Endodermal cell (in vitro differentiated cells): ENCODE measurements at places on chromosomes 2 and 18.

GRCh38 chr2:133266041-133266925 is 302.0 kb downstream of the NCKAP5 start:
- H3K4me1 ChIP-seq = peaks cover 3% of the 10 kb centered on the region
- peaks cover 15% of the 10 kb centered on the region for H3K27me3 ChIP-seq

DNA sequence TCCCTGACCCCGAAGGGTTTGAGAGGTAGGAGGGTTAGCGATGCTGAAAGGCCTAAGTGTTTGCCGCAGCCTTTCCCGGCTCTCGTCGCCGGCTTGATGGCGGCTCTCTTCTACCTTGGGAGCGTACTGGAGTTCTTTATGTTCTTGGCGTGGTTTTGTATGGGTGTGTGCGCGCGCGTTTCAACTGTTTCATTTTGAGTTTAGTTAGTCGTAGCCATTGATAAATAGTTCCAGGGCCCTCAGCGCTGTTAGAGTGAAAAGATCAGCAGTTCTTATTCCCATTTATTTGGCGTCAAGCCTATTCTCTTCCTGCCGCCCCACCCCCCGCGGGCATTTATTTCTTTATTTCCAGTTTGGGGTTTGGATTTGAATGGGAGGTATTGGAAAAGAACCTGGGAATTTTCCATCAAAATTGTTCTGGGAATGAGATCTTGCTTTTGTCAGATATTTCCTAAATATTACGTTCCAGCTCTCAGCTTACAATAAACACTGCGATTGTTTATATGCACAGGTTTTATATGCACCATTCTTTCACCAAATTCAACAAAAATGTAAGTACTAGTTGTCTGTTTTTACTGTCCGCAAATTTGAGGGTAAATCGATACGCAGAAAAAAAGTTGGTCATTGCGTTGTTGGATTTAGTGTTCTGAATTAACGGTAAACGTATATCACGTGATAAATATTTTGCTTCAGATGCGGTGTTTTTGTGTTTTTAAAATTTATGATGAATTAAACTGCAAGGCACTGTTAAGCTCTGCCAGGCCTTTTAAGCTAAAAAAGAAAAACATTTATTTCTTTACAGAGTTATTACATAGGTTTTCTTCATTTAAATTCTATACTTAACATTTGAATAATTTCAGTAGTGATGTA is 954 bp downstream of the CCNT2 start:
- peaks cover 30% of the 10 kb centered on the region for H3K36me3 ChIP-seq
- peak overlapping the region; percentile 97 for H3K27ac ChIP-seq
- no peak for DNase-seq
- H3K4me1 ChIP-seq = no peaks in the 10 kb centered on the region
- peak overlapping the region; percentile 98 for H3K4me3 ChIP-seq

- H3K4me1 ChIP-seq = no peaks in the 10 kb centered on the region
- no peak overlapping the region for H3K4me3 ChIP-seq
- peak overlapping the region; percentile 38 for H3K27ac ChIP-seq
Observed at GRCh38 chr18:77495982-77496690, 246.5 kb downstream of the GALR1 start.

DNA sequence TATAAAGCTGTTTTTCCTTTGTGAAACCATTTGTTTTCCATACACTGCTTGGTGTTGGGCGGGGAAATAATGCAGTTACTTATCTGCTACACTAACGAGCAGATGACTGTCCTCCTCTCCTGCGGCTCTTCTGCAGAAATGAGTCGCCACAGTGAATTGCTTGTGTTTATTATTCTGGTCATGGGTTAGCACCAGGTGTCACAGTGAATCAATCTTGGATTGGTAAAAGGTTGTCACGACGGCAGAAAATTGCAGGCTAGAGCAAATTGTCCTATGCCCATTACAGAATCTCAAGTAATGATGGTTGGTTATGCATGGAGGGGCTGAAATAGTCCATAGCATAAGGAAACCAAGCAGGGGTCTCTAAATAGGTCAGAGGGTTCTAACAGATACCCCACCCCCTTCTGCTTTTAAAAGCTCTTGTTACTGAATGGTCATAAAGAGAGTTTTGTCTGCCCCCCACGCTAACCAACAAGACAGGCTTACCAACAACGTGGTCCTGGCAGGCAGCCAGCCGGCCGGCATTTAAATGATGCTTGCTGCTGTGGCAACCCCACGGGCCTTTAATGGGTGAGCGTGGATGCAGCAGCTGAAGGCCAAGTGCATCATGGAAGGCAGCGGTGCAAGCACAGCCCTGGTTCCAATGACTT is 29.5 kb downstream of the RAB31 start:
- H3K4me3 ChIP-seq = no peak overlapping the region
- H3K27ac ChIP-seq = peak overlapping the region; percentile 76
- no peaks in the 10 kb centered on the region for H3K27me3 ChIP-seq
- no peak for DNase-seq

- H3K27me3 ChIP-seq = no peaks in the 10 kb centered on the region
- no peak overlapping the region for H3K4me3 ChIP-seq
- no peaks in the 10 kb centered on the region for H3K36me3 ChIP-seq
Observed at GRCh38 chr2:154375579-154375931, 322.9 kb upstream of the KCNJ3 start.

DNA sequence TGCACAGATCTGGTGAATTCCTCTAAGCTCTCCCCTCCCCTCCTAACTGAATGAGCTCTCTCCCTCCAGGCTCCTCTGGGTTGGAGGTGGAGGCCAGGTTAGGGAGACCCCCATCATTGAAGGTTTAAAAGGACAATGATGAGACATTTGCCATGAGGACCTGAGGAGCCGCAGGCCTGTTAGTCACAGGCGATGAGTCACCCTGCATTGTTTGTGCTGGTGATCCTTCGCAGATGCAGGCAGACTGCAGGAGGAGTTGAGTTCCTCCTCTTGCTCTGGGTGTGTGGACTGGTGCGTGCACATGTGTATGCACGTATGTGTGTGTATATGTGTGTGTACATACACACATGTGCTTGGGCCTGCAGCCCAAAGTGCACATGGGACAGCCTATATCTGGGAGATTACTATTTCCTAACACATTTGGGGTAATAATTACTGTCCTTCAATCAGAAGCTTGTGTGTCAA is 42.0 kb downstream of the MCFD2 start:
- H3K4me1 ChIP-seq = peaks cover 10% of the 10 kb centered on the region
- no peak overlapping the region for H3K4me3 ChIP-seq
- H3K27ac ChIP-seq = no peak overlapping the region

DNA sequence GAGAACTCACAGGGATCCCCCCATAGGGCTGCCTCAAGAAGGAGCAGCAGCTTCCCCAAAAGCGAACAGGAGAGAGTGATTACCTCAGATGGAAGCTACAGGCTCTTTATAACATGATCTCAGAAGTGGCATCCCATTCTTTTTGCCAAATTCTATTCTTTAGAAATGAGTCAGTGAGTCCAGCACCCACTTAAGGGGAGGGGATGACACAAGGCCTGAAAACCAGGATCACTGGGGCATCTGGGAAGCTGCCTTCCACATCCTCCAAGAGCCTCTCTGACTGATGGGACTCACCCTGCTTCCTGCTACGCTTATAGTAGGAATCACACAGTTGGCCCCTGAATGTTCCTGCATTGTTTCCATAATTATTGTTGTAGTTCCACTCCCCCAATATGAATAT is 96.5 kb downstream of the MAPK4 start:
- no peaks in the 10 kb centered on the region for H3K36me3 ChIP-seq
- H3K27me3 ChIP-seq = no peaks in the 10 kb centered on the region
- H3K4me1 ChIP-seq = no peaks in the 10 kb centered on the region
- H3K27ac ChIP-seq = no peak overlapping the region

- H3K27me3 ChIP-seq = no peaks in the 10 kb centered on the region
- no peak overlapping the region for H3K4me3 ChIP-seq
- no peak for DNase-seq
- H3K36me3 ChIP-seq = no peaks in the 10 kb centered on the region
- no peaks in the 10 kb centered on the region for H3K4me1 ChIP-seq
Observed at GRCh38 chr2:60746318-60746717, 9.8 kb upstream of the PAPOLG start.

DNA sequence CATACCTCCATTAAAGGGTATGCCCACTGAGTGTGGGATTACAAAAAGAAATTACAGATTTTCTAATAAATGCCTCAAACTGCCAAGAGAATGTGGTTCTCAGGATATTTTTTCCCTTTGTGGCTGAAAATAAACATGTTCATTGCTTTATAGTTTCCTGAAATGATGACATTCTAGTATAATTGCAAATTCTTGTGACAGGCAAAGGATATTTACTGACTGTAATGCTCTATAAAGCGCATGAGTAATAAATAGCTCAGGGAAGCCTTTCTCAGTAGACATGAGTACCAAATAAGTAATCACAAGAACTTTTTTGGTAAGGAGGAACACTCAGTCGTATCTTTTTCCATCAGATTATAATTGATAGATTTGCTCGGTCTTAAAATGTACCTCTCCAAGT is 72.3 kb downstream of the FTCDNL1 start:
- no peak overlapping the region for H3K27ac ChIP-seq
- H3K4me3 ChIP-seq = no peak overlapping the region
- H3K27me3 ChIP-seq = no peaks in the 10 kb centered on the region
- H3K36me3 ChIP-seq = no peaks in the 10 kb centered on the region
- DNase-seq = no peak

GRCh38 chr18:41396211-41396610 is 558.8 kb upstream of the PIK3C3 start:
- H3K4me3 ChIP-seq = no peak overlapping the region
- no peak overlapping the region for H3K27ac ChIP-seq
- no peaks in the 10 kb centered on the region for H3K36me3 ChIP-seq
- no peaks in the 10 kb centered on the region for H3K4me1 ChIP-seq
- DNase-seq = no peak

GRCh38 chr2:233992513-233993217 is 57.8 kb upstream of the SPP2 start:
- H3K27ac ChIP-seq = no peak overlapping the region
- no peak overlapping the region for H3K4me3 ChIP-seq
- no peak for DNase-seq
- no peaks in the 10 kb centered on the region for H3K4me1 ChIP-seq
- no peaks in the 10 kb centered on the region for H3K36me3 ChIP-seq

- H3K27ac ChIP-seq = peak overlapping the region; percentile 49
- no peaks in the 10 kb centered on the region for H3K36me3 ChIP-seq
- H3K27me3 ChIP-seq = no peaks in the 10 kb centered on the region
- H3K4me3 ChIP-seq = peak overlapping the region; percentile 11
Observed at GRCh38 chr18:58578835-58579560, 49.9 kb downstream of the ALPK2 start.

DNA sequence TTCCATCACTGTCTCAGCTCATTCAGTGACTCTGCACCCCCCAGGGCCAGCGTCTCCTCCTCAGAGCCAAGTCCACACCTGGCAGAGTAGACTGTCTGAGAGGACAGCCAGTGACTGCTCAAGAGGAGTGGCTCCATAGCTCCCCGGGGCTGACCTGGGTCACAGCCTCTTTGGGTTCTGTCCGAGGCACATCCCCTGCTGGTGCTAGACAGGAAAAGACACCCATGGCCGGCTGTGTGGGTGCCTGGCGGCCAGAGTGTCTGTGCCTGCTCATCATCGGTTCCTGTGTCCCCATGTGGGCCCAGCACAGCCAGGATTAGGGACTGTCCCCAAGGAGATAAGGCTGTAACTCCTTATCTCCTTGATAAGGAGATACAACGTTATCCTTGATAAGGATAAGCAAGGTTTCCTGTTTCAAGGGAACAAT is 3.5 kb upstream of the CROCC2 start:
- no peaks in the 10 kb centered on the region for H3K36me3 ChIP-seq
- H3K27me3 ChIP-seq = peaks cover 9% of the 10 kb centered on the region
- no peak overlapping the region for H3K27ac ChIP-seq
- no peak overlapping the region for H3K4me3 ChIP-seq

GRCh38 chr2:33441235-33441810 is 35.1 kb upstream of the RASGRP3 start:
- peak; percentile 82 for DNase-seq
- no peaks in the 10 kb centered on the region for H3K4me1 ChIP-seq
- H3K27ac ChIP-seq = no peak overlapping the region
- H3K27me3 ChIP-seq = no peaks in the 10 kb centered on the region

DNA sequence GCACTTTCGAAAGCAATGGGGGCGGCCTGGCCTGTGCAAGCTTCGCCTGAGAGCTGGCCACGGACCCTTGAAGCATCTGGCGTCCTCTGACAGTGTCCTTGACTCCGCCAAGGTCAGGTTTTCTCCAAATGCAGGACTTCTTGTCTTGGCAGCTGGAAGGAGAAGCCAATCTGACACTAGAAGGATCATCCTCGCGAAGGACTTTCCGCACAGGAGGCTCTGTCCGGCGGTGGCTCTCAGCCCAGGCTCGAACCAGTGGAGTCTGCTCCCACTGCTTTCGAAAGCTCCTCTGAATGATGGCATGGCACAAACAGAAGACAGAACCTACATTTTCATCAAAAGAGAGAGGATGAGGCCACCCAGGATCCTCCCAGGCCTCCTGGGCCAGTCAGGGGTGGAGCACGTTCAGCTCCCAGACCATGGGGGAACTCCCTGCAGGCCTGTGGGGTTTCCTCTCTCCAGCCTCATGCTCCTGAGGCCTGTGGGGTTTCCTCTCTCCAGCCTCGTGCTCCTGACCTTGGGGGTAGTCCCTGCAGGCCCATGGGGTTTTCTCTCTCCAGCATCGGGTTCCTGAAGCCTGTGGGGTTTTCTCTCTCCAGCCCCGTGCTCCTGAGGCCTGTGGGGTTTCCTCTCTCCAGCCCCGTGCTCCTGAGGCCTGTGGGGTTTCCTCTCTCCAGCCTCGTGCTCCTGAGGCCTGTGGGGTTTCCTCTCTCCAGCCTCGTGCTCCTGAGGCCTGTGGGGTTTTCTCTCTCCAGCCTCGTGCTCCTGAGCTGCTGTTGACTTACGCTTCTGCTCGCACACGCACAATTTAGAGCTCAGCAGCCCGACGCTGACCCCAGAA is 396.5 kb upstream of the SALL3 start:
- H3K36me3 ChIP-seq = no peaks in the 10 kb centered on the region
- no peaks in the 10 kb centered on the region for H3K27me3 ChIP-seq
- H3K4me3 ChIP-seq = no peak overlapping the region
- no peak overlapping the region for H3K27ac ChIP-seq
- DNase-seq = no peak

GRCh38 chr2:104859291-104859765 is 5.4 kb downstream of the POU3F3 start:
- H3K27me3 ChIP-seq = peaks cover 90% of the 10 kb centered on the region
- H3K36me3 ChIP-seq = no peaks in the 10 kb centered on the region
- peaks cover 4% of the 10 kb centered on the region for H3K4me1 ChIP-seq
- H3K4me3 ChIP-seq = no peak overlapping the region
- H3K27ac ChIP-seq = no peak overlapping the region
- DNase-seq = no peak

DNA sequence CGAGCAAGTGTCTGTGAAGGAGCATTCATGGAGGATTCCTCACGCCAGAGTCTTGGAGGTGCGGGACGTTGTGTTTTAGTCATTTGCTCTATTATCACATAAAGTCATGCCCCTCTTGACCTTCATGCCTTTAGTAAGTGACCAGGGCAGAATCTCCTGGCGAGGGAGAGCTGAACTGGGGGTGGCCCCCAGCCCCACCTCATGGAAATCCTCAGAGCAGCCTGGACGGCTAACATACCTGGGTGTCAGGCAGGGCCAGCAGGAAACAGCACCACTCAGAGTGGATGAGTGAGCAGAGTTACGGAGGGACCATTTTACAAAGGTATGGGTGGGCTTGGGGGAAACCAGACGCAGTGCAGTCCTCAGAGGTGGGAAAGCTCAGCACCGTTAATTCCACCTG is 56.1 kb downstream of the MCFD2 start:
- H3K36me3 ChIP-seq = no peaks in the 10 kb centered on the region
- no peak overlapping the region for H3K27ac ChIP-seq
